ENCODE measurements at places on chromosomes 5 and 9. TPM values are rescaled to one million over a fixed set of nuclear protein-coding genes. Genes with fewer than 3 reads are reported as not detected.

DNA sequence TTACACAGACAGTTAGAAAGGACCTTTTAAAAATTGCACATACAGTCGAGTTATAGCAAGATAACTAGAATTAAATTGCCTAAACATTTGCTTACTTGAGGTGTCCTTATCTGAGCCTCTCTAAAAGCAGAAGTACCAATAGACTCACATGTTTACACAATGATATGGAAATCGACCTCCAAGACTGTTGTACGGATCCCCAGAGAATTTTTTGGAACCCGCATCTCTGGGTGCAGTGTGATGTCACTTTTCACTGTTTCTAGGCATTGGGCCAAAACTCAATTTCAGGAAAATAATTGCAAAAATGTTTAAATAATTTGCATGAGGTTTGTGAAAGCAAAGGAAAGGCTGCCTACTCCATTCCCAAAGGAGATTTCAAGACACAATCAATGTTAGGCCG lies 63.1 kb upstream of the ATG10 start:
- DNase-seq: no peak

DNA sequence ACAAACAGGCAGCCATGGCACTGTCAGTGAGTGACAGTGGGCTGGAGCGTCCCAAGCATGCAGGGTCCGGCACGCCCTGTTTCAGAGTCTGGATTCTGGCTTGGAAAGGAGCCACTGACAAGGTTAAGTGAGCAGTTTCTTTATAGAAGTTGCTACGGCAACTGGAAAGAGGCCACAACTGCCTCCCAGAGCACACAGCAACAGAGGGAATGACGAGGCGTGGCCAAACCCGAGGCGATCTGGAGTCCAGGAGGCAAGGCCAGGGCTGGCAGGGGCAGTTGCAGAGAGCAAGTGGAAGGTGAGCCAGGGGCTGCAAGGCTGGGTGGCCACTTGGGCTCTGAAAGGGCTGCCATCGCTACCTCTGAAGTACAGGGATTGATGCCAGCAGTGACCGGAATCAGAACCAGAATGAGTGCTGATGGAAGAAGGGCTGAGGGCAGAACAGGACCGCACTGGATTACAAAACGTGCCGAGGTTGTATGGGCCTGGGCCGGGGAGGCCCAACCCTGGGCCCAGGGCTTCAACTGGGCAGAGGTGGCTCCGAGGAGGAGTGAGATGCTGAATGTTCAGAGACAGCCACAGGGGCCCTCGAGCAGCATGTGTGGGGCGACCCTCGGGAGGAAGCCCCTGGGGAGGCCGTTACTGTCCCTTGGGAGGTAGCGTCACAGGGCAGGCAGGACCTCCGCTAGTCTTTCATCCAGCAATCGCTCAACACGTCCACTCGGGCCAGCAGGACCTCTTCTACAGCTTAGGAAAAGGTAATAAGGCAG lies 4.6 kb downstream of the MRPL41 start:
- no peak for DNase-seq

DNA sequence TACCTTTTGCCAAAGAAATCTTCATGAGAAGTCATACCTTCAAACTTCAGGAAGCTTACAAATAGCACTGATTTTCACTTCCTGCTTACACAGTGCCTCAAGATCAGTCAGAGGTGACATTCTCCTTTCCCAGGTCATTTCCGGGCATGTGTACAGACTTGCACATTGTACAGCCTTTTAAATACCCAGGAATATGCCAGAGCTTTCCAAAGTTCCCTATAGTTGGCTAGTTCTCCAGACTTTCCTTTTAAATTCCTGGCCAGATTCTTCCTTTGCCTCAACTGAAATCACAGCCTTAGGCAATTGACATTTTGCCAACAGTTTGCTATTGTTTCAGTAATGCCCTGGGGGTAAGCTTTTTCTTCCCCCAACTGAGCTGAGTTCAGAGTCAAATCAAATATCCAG lies 47.2 kb downstream of the RFX3 start:
- DNase-seq: no peak

- DNase-seq: no peak
Observed at GRCh38 chr5:43658509-43658908, 55.5 kb downstream of the NNT start.

- no peak for DNase-seq
Observed at GRCh38 chr9:36928670-36929349, 105.3 kb downstream of the PAX5 start.

- DNase-seq: no peak
Observed at GRCh38 chr5:168822745-168823281, 243.6 kb upstream of the PANK3 start.

GRCh38 chr5:107472620-107473064 lies 198.1 kb downstream of the EFNA5 start:
- DNase-seq: no peak

- no peak for DNase-seq
Observed at GRCh38 chr5:146069780-146070099, 35.6 kb downstream of the PLAC8L1 start.

DNA sequence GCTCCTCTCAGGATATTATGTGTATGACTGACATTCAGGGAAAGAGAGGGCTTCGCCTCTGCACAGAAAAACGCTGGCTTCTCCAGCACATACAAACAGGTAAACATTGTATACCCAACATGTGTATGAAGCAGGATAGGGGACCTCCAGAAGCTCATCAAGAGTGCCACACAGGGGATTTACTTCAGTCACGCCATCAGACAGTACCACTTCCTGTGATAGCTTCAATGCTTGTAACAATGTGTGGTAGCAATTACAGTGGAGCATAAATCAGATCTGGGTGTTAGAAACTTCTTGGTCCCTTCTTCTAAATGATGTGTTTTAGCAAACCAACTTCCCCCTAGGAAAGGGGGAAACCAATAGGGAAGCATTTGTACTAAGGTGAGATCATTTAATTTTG lies 160.8 kb downstream of the TSSK1B start:
- no peak for DNase-seq

DNA sequence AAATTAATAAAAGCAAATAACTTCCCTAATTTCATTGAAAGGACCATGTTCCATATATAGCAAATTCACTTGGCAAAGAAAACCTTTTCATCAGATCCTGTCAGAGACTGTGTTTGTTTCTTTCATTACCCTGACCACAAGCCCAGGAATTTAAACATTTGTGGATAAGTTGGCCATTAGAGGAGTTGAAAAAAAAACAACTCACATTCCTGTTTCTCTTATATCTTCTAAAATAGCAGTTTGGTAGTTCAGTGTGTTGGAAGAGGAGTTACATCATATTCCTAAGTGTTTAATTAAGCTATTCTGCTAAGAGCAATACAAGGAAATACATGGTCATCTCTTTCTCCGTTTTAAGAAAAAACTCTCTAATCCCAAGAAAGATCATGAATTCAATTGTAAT lies 505.6 kb downstream of the TLE1 start:
- peak; percentile 25 for DNase-seq

- no peak for DNase-seq
Observed at GRCh38 chr5:150789450-150789849, 10.9 kb downstream of the SMIM3 start.

DNA sequence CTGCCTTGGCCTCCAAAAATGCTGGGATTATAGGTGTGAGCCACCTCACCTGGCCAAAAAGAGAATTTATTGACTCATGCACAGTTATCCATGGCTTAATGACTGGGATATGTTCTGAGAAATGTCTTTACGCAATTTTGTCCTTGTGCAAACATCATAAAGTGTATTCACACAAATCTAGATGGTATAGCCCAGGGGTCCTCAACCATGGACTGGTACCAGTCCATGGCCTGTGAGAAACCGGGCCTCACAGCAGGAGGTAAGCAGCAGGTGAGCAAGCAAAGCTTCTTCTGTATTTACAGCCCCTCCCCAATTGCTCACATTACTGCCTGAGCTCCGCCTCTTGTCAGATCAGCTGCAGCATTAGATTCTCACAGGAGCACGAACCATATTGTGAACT lies 12.4 kb upstream of the SIL1 start:
- DNase-seq: no peak

- DNase-seq: no peak
Observed at GRCh38 chr5:75325242-75325641, 11.8 kb upstream of the HMGCR start.

DNA sequence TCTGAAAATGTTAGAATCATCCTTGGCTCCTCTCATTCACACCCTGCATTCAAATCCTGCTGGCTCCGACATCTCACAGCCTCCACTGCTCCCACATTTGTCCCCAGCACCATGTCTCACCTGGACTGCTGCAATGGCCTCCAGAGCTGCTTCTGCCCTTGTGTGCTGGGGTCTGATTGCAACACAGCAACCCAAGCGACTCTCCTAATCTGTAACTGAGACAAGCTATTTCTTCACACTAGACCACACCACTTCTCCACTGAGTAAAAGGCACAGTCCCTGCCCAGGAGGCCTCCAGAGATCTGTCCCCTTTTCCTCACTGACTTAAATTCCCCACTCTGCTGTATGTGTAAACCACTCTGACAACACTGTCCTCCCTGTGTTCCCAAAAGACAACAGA lies 151.1 kb upstream of the TAS2R1 start:
- no peak for DNase-seq

GRCh38 chr9:72577212-72577753 lies 55.9 kb downstream of the TMC1 start:
- no peak for DNase-seq

GRCh38 chr5:118552146-118552545 lies 436.2 kb downstream of the DTWD2 start:
- DNase-seq: no peak

DNA sequence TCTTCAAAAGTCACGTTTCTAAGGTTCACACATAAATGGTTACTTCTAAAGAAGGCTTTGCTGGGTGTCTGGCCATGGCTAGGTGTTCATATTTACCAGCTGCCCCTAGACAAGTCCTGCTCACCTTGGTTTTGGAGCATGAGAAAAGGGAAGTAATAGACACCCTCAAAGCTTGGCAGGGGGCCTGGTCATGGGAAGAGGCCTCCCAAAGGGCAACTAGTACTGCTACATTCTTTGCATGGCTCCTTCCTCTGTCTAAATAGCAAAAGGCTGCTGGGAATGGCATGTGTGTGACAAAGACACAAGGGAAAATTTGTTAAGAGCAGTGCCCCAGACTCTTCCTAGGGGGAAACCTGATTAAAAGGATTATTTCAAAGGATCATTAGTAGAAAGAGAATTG lies 93.4 kb downstream of the NRG2 start:
- DNase-seq: no peak

DNA sequence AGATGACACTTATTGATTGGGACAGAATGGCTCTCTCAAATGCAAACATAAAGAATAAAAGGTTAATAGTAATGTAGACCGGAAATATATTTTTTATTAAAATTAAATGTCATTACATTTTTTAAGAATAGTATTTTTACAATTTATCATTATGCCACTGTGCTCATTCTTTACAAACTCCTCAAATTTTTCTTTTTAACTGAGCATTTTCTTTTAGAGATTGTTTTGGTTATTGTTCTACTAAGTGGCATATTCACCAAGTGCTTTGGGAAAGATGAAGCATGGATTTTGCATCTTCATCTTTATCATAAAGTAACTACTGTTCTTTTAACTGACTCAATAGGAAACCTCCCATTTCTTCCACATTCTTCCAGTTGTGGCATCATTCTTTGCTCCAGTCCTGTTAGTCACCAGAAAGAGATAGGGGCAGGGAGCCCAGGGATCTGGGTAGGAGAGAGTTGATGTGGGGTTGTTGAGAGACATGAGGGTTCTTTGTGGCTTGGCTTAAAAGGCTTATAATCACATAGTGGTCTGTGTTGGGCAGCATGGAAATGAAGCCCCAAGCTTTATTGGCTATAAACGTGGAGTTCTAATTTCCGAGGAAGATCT lies 69.8 kb downstream of the SYK start:
- DNase-seq: no peak

GRCh38 chr5:181005791-181006190 lies 17.1 kb downstream of the BTNL3 start:
- no peak for DNase-seq

- DNase-seq: no peak
Observed at GRCh38 chr9:116721944-116722343, 34.8 kb downstream of the TRIM32 start.

- DNase-seq: no peak
Observed at GRCh38 chr5:68067976-68068603, 147.5 kb upstream of the PIK3R1 start.

DNA sequence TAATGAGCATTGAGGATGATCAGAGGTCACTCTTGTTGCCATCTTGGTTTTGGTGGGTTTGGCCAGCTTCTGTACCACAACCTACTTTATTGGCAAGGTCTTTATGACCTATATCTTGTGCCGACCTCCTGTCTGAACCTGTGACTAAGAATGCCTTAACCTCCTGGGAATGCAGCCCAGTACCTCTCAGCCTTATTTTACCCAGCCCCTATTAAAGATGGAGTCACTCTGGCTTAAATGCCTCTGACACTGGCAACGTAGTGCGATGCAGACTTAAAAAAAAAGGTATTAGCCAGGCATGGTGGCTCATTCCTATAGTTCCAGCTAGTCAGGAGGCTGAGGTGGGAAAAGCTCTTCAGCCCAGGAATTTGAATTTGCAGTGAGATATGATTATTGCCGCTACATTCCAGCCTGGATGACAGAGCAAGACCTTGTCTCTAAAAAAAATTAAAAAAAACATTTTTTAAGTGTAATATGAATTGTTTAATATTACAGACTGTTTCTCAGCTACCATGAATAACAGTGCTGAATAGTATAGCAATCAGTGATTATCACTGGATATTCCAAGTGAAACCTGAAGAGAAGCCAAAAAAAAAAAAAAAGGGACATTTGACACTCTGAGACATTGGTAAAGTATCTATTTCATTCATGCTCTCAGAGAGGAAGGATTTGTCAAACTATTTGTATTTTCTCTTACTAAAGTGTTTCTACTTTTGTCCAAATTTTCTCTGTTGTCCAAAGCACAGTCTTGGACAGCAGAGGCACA lies 18.3 kb upstream of the STOM start:
- DNase-seq: no peak

DNA sequence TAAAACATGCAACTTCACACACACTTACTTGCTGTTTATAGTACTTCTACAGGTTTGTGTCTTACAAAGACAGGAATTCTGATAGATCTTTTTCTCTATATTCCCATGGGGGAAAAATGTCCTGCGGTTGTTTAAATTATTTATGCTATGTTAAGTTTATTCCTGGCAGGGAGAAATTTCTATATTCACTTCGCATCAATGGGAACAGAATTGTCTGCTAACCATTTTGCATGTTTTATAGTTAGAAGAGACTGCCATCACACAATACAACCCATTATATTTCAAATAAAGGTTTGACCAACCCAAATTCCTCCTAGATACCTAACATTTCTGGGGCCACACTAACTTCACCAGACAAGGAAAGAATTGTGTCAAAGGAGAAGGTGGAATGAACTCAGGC lies 110.0 kb upstream of the PRR16 start:
- no peak for DNase-seq

The CDC26 gene
- polyA plus RNA-seq: 38.9 TPM

The HMCN2 gene
- 0.98 TPM for polyA plus RNA-seq

The MEGF10 gene
- 1.1 TPM for polyA plus RNA-seq

The SCAI gene
- polyA plus RNA-seq: 17.1 TPM

The TMC1 gene
- polyA plus RNA-seq: 1.3 TPM

The GRXCR2 gene
- not detected for polyA plus RNA-seq

The PTPN3 gene
- polyA plus RNA-seq: 60.7 TPM

The CDKN2A gene
- polyA plus RNA-seq: 0.35 TPM

The SHOC1 gene
- polyA plus RNA-seq: 1.5 TPM

The CYSRT1 gene
- 13.2 TPM for polyA plus RNA-seq

The BTNL3 gene
- polyA plus RNA-seq: not detected

The RABEPK gene
- 21.1 TPM for polyA plus RNA-seq
